ENCODE measurements at places on chromosomes 7 and 10.

- no peak for DNase-seq
Observed at GRCh38 chr7:116464375-116464774, 35.2 kb upstream of the CAV2 start.

GRCh38 chr7:79055722-79056415 is 397.6 kb downstream of the MAGI2 start:
- DNase-seq = no peak

DNA sequence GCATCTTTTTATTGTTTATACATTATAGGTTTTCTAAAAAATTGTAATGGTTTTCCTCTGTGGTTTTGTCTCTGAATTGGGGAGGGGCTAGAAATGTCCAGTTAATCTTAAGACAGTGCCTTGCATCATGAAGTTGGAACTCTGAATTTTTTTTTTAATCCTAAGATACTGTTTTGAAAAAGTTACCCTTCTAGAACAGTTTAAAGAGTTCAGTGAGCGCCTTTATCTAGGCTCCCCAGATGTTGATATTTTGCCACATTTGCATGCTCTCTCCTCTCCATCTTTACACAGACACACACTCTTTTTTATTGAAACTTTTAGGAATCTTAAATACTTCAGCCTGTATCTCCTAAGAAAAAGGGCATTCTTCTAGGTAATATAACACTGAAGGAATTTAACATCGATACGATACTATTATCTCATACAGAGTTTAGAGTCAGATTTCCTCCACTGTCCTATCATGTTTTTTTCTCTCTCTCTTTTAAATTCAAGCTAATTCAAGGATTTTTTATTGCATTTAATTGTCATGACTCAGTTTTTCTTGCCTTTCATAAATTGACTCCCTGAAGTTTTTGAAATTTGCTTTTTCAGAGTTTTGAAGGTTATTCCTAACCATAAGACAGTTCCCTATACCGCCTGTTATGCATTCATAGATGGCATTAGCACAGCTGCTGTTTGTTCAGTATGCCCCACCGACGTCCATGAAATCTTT is 31.5 kb downstream of the PRKAR2B start:
- DNase-seq = no peak

- no peak for DNase-seq
Observed at GRCh38 chr10:85100495-85100894, 772.1 kb downstream of the CCSER2 start.

DNA sequence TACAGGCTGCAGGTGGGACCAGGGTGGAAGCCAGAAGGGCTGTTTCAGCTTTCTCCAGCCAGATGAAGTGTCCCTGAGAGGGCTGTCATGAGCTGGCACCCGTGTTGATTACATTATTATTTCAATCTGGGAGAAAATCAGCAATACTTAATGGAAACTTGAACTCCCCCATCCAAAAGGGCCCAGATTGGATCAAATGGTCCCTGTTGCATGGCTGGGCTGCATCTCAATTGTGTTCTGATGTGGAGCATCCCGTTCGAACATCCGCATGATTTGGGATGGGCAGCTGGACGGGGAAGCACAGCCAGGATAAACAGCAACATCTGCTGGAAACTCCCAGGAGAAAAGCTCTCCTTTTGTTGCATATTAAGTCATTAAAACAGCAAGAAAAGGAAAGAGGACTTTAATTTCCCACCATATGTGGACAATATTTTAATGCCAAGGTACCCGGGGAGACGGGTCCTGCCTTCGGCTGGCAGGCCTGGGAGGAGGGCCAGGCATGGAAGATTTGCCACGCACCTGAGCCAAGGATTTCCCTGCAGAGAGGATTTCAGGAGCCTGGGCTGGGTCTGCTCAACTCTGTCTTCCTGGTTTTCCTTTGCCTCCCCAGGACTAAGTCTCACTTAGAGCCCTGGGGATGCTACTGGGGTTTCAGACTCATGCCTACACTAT is 52.4 kb downstream of the NPTX2 start:
- DNase-seq = no peak

DNA sequence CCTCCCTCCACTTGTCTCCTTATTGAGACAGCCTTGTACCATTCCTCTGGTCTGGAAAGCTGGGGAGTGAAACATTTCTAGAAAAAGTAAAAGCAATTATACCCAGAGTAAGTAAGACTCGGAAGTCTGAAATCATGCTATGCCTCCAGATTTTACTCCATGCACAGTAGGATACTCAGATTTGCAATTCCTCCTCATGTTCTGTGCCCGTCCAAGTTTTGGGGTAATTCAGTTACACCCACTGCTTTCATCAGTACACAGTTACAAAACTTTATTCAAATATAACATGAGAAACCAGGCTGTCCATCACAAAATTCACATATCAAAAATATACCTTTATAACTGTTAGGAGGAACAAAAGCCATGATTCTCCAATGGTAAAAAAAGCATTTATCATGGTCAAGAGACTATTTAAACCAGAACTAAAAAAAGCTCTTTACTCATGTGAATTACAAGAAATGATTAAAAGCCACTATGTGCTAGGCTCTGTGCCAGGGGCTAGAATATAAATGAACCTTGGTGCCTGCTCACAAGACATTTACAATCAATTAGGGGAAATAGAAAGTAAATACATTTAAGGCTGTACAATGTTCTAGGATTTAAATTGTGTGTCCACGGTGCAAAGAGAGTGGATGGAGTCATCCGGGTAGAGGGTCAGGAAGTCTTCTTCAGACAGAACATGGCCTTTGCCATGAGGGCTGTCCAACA is 320.2 kb downstream of the ELMO1 start:
- no peak for DNase-seq

DNA sequence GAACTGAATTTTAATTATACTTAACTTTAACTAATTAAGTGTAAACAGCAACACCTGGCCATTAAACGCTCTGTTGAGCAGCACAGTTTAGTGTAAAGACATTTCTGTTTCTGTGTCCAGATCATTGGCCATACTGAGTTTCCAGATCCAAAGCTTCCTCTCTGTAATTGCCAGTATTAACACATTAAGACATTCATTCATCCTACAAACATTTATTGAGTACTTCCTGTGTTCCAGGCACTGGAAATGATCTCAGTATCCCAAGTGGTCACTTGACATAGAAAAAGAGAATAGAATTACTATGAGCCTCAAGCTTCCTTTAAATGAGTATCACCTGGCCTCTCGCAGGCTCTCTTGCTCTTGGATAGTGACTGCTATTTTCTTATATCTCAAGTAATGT is 618.1 kb downstream of the SORCS3 start:
- no peak for DNase-seq

All from sigmoid colon (tissue), 7 donors.